ENCODE measurements at places on chromosomes 7 and 10.

DNA sequence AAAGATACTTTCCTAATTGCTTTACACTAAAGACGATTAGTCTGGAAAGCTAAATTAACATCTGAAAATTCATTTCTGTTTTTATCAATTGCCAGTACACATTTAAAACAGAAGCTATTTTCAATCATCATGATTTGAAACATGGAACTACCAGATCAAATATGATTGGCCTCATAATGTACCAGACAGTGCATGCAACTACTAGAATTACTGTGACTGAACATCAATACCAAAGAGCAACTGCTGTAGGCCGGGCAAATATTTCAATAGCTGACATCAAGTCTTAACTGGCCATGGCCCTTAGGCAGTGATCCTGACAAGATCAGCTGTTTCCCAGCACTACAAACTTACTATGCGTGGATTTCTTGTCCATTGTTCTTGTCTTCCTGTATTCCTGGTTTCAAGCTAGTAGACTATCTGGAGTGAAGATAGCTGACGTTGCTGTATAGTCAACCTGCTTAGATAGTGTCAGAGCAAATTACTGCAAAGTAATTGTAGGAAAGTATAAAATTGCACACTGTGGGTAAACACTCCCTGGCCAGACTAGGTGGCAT, 21.7 kb upstream of the WNT16 start:
- no peak for DNase-seq

DNA sequence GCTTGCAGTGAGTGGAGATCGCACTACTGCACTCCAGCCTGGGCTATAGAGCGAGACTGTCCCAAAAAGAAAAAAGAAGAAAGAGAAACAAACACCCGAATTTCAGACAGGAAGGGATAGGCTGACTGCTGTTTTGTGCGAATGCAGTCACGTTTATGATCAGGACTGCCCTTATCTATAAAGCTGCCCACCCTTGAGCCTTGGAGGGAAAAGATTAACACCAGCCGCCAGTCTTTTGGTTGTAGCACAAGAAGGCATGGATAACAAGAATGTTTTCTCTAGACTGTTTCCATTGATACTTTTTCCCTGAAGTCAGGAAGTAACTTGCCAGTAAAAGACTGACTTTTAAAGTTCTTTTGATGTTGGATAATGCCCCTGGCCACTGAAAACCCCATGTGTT, 314.0 kb downstream of the BICC1 start:
- no peak for DNase-seq

DNA sequence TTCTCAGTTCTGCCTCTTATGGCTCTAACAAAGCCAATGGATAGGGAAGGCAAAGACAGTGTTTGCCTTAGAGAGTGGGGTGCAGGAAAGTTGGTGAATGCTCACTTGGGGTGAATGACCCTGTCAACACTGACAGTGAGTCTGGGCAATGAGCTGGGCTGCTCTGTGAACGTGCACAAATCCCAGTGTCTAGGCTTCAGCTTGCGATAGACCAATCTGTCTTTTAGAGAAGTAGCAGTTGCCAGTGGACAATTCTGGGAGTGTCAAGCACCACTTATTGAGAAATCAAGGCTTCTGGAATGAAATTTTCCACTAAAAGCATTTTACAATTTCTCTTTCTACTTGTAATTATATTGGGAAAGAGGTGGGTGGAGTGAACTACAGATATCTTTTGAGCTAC, 141.4 kb downstream of the HERPUD2 start:
- no peak for DNase-seq

GRCh38 chr7:139099172-139099947, 10.2 kb downstream of the ZC3HAV1 start:
- DNase-seq: no peak

Data from hematopoietic multipotent progenitor cell treated with erythropoietin and hydrocortisone succinate and interleukin-3 and kit ligand, for 15 days (in vitro differentiated cells).